ENCODE measurements at places on chromosomes 12 and 14.
A peak's percentile ranks its signal among the peaks of the same experiment; 100 is the strongest.

GRCh38 chr12:5258926-5259325 lies 173.0 kb upstream of the NTF3 start:
- DNase-seq, result no peak

GRCh38 chr12:40336573-40337199 lies 111.9 kb downstream of the LRRK2 start:
- DNase-seq, result peak; percentile 30

DNA sequence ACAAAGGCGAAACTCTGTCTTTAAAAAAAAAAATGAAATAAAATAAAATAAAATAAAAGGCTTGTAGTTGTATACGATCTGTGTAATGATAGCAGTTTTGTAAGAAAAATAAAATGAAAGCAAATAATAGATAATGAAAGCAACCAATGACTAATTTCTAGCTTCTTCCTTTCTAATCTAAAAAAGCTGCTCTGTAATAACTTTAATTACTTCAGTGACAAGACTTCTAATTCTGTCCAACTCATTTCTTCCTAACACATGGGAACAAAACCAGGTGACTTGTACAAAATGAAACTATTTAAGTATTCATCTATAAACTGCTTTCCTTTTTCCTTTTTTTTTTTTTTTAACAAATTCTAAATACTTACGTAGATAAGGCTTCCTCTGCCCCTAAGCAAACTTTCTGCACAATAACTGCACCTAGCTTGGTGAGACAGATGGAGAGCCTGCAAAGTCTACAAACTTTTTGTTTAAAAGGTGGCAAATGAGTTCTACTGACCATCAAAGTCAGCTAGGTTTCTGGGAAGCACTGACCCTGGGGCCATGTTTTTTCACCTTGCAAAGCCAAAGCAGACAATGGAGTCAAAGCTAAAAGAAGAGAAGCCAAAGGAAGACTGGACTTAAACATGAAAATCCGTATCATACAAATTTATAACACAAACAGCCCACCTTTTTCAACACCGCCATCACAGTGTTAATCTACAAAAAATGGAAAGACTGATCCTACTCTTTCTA lies 28.2 kb downstream of the DENND5B start:
- DNase-seq, result no peak

- DNase-seq, result no peak
Measured at GRCh38 chr14:30195941-30196340, 268.3 kb upstream of the PRKD1 start.

DNA sequence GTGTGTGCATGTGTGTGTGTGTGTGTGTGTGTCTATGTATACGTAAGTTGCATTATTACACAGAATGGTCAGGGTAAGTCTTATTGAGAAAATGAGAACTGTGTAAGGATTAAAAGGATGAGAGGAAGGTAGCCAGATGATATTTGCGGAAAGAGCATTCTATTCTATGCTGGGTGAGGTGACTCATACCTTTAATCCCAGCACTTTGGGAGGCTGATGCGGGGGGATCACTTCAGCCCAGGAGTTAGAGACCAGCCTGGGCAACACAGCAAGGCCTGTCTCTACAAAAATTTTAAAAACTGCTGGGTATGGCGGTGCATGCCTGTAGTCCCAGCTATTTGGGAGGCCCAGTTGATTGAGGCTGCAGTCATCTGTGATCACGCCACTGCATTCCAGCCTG lies 103.7 kb downstream of the SLC38A1 start:
- DNase-seq, result no peak

DNA sequence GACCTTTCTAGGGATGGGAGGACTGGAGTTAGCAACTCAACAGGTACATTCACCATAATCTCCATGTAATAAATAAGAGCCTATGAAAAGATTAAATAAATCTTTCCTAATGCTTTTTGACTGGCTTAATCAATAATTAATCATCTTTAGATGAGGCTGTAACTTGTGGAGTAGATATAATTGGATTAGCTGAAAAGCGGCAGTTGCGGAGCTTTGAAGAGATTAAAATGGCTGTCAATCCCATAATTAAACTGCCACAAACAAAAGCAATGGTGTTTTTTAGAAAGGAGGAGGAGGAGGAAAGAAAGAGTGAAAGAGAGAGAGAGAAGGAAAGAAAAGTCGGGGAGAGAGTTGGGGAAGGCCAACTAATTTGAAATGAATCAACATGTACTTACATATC lies 70.7 kb upstream of the TMEM263 start:
- no peak for DNase-seq

DNA sequence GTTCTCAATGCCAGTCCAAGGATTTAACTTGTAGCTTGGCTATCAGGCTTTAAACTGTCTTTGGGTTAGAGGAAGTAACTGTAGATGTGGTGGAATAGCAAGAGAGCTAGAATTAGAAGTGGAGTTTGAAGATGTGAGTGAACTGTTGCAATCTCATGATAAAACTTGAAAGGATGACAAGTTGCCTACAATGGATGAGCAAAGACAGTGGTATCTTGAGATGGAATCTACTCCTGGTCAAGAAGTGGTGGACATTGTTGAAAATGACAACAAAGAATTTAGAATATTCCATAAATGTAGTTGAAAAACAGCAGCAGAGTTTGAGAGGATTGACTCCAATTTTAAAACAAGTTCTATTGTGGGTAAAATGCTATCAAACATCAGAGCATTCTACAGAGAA lies 199.0 kb downstream of the DUSP6 start:
- DNase-seq, result no peak

GRCh38 chr14:65278589-65278988 lies 133.9 kb upstream of the FUT8 start:
- DNase-seq, result no peak

DNA sequence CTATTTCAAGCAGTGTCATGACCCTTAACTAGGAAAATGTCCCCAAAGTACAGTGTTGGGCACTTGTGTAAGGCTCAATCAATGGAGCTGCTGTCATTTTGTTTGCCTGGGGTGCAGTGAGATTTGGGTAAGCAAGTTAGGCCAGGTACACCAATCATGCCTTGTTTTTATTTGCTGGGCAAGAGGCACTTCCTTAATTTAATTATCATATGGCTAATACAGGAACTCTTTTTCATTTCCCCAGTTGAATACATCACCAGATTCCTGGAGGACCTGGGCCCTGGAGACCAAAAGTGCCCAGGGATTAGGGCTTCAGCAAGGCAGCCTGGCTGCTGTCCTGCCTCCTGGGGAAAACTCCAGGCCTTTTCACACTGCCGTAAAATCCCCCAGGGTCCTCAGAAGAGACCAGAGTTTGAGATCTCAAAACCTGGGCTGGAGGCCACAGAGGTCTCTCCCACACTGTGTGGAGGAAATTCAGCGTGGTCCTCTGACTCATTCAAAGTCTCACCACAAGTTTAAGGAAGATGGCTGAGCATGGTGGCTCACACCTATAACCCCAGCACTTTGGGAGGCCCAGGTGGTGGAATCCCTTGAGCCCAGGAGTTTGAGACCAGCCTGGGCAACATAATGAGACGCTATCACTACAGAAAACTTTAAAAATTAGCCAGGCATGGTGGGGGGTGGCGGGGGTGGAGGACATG lies 28.4 kb upstream of the FOXN3 start:
- no peak for DNase-seq

- DNase-seq, result no peak
Measured at GRCh38 chr14:23183479-23183878, at the start of gene SLC7A8. SLC7A8 (minus strand) TSS chr14:23183660; CDS start chr14:23182914, 746 bp downstream.

DNA sequence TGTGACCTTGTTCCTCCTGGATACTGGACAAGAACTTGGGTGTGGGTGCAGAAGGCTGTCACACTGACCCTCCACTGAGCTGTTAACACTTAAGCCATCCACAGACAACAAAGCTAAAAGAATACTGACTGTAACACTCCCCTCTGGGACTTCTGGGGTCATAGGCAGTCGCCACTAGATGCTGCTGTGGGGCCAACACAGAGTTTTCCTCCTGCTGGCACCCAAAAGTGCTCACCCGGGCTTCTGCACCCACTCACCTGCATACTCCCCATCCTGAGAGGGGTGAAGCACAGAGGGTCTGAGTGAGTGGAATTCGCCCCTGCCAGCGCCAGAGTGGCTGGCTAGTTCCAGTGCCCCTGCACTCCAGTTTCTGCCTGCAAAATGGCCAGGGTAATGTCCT lies 422.4 kb upstream of the LMO3 start:
- no peak for DNase-seq

- no peak for DNase-seq
Measured at GRCh38 chr14:35257809-35258208, 34.4 kb upstream of the PSMA6 start.

GRCh38 chr14:77543240-77543551 lies 44.6 kb upstream of the ISM2 start:
- DNase-seq, result no peak

GRCh38 chr12:107271523-107271922 lies 178.2 kb upstream of the CRY1 start:
- no peak for DNase-seq

GRCh38 chr12:7039403-7039802 lies 21.1 kb upstream of the C1S start:
- DNase-seq, result no peak

- no peak for DNase-seq
Measured at GRCh38 chr14:34766060-34766459, 51.7 kb upstream of the CFL2 start.

DNA sequence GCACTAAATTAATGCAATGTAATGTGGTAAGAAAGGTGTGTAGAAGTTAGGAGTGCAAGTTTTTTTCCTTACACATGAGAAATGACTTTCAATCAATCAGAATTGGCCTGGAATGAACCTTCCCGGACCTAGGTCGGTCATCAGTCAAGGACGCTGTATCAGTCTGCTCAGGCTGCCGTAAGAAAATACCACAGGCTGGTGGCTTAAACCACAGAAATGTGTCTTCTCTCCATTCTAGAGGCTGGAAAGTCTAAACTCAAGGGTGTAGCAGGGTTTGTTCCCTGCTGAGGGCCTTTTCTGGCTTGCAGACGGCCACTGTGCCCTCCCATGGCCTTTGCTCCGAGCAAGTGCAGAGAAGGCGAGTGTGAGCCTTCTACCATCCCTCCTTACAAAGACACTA lies 86.6 kb upstream of the DYNC1H1 start:
- no peak for DNase-seq

GRCh38 chr12:39341761-39342160 lies 101.2 kb downstream of the KIF21A start:
- DNase-seq, result no peak

DNA sequence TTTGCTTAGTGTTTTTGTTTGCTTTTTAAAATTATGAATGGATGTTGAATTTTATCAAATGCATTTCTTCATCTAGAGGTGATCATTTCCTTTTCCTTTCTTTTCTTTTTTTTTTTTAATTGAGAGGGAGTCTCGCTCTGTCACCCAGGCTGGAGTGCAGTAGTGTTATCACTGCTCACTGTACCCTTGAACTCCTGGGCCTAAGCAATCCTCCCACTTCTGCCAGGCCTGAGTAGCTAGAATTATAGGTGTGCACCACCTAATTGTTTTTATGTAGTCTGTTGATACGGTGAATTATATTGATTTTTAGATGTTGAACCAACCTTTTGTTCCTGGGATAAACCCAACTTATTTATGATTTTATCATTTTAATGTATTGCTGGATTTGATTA lies 1.5 kb upstream of the CDKL1 start:
- DNase-seq, result no peak

- DNase-seq, result no peak
Measured at GRCh38 chr14:98955036-98955740, 316.8 kb downstream of the BCL11B start.

DNA sequence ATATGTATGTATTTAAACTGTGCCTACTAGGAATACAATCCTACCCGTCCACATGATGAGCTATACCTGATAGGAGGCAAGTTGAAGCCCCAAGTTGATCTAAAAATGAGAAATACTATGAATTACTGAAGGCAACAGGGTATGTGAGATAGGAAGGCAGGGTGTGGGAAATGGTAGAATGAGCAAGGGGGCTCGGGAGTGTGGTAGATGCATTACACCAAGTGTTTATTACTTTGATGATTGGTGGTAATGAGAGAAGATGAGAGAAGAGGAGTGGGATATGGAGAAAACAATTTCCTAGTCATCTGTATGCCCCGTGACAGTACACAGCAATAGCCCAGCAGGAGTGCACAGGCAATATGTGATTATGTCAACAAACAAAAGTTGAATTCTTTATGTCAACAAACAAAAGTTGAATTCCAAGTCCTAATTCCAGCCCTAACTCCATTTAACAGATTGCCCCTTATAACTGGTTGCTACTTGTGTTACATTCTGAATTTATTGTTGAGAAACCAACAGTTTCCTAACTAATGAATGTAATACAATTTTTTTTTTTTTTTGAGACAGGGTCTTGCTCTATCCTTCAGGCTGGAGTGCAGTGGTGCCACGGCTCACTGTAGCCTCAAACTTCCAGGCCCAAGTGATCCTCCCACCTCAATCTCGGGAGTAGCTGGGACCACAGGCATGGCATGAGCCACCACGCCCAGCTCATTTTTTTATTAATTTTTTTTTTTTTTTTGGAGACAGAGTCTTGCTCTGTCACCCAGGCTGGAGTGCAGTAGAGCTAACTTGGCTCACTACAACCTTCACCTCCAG lies 2.5 kb downstream of the LPCAT3 start:
- no peak for DNase-seq

DNA sequence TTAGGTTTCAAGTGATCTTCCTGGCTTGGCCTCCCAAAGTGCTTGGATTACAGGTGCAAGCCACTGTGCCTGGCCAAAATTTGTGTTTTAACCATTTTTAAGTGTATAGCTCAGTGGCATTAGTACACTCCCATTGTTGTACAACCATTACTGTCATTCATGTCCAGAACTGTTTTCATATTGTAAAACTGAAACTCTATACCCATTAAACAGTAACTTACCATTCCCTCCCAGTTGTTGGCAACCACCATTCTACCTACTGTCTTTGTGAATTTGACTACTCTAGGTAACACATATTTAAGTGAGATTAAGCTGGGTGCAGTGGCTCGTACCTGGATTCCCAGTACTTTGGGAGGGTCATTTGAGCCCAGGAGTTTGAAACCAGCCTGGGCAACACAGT lies 67.3 kb upstream of the KCNH3 start:
- no peak for DNase-seq

DNA sequence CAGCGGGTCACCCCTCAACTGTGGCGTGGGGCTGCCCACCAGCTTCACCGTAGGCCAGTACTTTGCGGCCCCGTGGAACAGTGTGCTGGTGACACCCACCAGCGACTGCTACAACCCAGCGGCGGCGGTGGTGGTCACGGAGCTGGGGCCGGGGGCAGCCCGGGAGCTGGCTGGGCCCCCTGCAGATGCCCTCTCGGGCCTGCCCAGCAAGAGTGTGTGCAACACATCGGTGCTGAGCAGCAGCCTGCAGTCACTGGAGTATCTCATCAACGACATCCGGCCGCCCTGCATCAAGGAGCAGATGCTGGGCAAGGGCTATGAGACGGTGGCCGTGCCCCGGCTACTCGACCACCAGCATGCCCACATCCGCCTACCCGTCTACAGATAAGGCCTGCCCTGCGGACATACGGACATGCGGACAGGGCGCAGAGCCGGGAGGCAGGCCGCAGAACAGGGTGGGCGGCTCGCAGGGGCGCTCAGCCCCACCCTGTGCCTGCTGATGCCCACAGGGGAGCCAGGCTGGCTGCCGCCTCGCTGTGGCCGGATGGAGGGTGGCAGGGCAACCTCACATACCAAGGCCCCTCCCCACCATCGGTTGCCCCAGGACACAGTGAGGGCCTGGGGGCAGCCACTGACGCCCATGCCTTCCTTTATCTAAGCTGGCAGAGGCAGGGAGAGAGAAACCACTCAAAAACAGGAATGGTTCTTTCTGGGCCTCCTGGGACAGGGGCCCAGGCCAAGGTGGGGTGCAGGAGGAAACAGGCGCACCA lies 55.5 kb downstream of the FAM222A start:
- no peak for DNase-seq

Measured in NCI-H2081 treated with DMSO at 0.1 percent for 48 hours (cell line).